ENCODE measurements at places on chromosomes 6 and 20.

GRCh38 chr20:42212391-42212790, 594.2 kb upstream of the CHD6 start:
- DNase-seq: no peak

DNA sequence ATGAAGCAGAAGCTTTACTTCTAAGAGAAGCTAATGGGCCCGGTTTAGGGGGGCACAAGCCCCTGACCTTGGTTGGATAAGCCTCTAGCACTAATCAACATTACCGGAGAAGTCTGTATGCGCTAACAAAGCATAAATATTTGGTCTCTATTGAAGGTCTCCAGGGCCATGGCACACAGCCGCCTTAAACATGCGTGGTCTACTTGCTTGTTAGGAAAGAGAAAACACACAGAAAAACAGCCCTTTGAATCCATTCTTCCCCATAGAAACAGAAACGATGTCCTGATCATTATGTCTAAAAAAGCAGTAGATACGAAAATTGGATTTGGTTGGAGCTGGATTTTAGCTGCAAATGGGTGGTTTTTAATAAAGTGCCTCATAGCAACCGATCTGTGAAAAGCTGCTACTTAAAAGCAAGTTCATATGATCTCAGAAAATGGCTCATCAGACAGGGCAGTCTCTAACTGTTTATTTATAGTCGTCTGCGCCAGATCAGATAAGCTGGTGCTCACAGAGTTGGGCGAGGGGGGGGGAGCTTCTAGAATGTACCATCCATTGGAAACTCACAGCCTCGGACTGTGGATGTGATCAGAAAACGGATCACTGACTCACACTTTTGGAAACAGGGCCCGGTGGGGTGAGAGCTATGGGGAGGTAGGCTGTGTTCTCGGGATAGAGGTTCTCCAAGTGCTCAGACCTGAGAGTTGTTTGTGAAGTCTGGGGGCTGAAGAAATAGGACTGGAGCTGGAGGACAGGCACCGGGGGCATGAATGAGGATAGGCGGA, 35.3 kb upstream of the APCDD1L start:
- no peak for DNase-seq

GRCh38 chr20:10590950-10591671, 82.7 kb downstream of the JAG1 start:
- no peak for DNase-seq

DNA sequence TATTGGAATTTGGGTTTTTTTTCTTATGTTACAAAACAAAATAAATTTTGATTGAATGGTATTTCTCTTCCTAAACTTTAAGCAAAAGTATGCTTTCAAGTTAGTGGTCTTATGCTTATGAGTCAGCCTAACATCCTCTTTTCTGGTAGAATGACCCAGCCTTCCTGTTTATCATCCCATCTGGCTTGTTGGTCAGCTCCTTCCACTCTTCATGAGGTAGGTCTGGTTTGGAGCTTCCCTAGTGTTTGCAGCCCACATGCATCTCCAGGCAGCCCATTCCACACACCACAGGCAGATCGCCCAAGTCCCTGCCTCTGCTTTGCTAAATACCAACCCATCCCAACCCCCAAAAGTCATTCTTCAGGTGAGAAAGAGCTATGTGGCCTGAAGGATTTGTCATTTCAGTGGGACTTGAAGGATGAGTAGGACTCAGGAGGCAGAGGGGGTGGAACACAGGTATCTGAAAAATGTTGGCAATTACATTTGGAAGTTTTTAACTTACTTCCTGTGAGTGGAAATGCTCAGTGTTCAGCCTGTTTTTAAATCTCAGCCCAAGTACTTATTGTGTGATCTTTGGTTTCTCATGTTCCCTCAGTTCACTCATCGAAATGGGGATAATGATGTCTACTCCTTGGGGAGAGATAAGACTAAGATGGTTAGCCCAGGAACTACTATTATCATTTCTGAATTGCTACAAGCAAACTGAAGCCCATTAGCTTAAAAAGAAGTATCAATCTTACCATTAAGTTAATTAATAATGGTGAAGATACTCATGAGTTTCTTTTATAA, 294.0 kb downstream of the ADGB start:
- peak; percentile 68 for DNase-seq

GRCh38 chr6:39426073-39426456, 103.6 kb upstream of the KCNK16 start:
- DNase-seq: peak; percentile 14

GRCh38 chr6:88360203-88360797, 194.2 kb upstream of the CNR1 start:
- no peak for DNase-seq

DNA sequence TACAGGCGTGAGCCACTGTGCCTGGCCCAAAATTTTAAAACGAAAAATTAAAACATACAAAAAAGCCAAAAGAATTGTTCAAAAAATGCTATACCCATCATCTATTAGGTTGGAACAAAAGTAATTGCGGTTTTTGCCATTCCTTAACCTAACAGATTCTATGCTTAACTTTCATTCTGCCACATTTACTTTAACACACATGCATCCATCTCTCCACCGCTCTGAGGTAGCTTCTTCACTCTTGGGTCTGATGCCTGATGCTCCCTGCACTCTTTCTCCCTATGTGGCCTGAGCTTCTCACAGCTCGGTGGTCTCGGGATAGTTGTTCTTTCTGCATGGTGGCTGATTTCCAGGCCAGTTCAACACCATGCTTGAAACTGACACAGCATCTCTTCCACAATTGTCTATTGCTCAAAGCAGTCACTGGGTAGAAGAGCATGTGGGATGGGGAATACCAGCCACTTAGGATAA, 4.7 kb upstream of the MANBAL start:
- no peak for DNase-seq

- no peak for DNase-seq
These were observed 17.9 kb downstream of the CUL9 start for GRCh38 chr6:43199912-43200311.

DNA sequence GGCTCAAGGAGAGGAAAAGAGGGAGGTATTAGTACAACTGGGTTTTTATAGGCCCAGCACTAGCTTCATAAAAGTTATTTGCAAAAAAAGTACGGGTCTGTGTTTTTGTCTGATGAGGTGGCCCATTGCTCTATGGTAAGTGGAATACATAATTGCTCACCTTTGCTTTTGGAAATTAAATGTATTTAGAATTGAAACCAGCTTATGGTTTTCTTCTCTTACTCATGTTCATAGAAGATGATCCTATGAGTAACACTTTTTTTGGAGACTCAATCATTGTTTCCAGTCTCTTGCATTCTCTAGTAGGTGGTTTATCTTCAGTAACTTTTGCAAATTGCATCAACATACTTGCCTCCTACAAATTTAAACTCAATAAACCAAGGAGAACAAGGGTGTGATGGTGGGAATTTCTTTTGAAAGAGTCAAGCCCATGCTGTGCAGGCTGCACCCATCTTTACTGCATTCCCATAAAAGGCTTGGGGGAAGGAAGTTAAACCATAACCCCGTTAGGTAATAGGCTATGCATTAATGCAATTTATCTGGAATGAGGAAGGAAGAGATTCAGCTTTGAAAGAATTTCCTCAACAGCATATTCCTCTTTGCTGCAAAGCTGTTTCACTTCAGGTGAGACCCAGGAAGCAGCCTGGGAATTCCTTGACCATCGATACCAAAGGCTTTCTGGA, 48.5 kb upstream of the EDN1 start:
- peak; percentile 78 for DNase-seq

DNA sequence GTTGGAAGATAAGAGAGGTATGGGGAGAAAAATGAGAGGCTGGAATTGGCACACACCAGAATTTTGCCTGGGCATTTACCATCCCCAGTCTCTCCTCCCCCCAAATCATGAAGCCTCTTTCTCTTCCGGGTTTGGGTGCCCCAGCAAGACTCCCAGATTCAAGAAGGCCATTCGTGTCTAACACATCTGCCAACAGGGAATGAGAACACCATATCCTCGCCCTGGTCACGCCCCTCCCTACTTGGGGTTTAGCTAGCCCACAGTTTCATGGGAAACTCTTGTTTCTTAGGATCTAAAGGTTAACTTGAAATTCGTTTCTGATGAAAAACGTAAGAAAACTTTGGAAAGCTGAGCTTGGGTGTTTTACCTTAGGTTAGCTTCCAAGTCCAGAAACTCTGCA, 105.5 kb upstream of the TMEM170B start:
- no peak for DNase-seq

GRCh38 chr6:157905590-157906342, 75.9 kb upstream of the SYNJ2 start:
- DNase-seq: no peak

DNA sequence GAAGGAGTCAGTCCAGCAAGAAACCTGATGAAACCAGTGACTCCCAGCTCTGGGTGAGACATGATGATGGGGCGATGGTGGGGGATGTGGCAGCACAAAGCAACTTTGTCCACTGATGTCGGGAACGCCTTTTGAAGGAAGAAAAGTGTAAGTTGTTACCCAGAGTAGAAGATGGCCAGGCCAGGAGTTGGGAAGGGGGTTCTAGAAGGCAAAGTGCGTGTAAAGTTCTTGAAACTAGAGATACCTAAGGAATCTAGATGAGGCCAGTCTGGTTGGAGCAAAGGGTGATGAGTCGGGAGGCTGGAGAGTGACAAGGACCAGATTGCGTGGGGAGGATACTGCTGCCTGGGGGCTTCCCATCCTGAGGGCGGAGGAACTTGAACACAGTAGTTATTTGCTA, 117.0 kb downstream of the PHACTR3 start:
- DNase-seq: no peak

DNA sequence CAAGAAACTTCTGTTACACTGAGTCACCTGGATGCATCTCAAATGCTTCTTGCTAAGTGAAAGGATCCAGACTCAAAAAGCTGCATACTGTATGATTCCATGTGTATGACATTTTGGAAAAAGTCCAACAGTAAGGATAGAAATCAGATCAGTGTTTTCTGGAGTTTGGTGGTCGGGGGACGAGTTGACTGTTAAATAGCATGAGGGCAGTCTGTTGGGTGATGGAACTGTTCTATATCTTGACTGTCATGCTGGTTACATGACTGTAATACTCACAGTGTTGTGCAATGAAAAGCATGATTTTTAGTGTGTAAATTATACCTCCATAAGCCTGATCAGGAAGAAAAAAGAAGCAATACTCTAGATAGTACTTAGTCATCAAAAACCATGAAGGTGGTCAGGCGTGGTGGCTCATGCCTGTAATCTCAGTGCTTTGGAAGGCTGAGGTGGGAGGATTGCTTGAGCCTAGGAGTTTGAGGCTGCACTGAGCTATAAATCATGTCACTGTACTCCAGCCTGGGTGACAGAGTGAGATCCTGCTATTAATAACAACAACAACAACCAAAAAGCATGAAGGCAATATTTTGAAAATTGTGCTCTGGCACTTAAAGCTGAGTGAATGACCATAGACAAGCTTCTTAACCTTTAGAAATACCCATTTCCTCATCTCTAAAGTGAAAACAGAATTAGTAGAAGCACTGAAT, 30.5 kb upstream of the SASH1 start:
- DNase-seq: no peak

DNA sequence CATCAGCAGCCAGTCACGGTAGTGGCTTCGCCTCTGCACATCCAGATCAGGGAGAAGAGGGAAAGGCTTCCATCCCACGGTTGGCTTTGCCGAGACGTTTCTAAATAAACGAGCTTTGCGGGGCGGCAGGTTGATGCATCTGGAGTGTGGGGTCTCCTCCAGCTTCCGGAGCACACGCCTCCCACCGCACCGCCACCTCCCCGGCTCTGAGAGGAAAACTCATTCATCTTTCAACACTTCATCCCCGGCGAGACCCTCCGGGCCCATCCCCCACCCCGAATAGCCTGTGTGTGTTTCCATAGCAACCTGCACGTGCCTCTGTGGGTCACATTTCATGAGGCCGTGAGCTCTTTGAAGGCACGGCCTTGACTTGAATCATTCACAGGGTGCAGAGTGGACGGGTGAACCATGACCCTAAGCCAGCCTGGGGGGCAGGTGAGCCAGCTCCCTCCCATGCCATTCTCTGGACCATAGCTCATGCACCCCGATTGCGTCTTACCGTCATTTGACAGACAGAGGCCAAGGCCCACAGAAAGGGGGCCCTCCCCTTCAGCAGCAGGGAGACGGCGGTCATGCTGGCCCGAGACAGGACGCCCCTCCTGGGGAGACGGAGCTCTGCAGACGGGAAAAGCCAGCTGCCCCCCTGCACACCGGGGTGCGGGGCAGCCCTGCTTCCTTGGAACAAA, 16.2 kb upstream of the CHRNA4 start:
- no peak for DNase-seq

Data from suppressor macrophage (primary cell).